ENCODE measurements at places on chromosomes 5 and 9.

DNA sequence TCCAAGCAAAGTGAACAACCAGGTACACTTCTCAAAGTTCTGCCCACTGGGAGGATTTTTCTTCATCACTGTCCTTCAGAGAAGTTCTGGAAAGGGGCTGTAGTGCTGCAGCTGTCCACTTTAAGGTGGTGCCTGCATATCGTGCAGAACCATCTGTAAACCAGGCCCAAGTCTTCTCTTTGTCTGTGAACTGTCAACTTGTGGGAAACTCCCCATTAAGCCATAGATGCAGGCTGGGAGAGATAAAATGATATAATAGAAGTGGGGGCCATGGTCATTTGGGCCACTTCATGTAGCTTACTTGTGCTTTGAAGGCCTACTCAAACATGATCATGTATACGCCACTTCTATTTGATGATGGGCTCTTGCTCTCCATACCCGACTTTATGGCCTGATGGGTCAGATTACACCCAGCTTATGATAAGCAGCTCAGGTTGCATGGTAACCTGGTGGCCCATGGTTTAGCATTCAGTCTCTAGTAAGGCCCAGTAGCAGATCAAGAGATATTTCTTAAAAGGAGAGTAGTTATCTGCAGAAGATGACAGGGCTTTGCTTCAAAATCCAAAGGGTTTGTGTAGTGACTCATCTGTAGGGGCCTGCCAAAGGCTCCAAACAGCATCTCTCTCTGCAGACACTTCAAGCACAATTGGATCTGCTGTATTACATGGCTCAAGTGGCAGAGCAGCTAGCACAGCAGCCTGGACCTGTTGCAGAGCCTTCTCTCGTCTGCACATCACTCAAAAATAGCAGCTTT, 15.7 kb upstream of the BTF3 start:
- DNase-seq, result no peak

DNA sequence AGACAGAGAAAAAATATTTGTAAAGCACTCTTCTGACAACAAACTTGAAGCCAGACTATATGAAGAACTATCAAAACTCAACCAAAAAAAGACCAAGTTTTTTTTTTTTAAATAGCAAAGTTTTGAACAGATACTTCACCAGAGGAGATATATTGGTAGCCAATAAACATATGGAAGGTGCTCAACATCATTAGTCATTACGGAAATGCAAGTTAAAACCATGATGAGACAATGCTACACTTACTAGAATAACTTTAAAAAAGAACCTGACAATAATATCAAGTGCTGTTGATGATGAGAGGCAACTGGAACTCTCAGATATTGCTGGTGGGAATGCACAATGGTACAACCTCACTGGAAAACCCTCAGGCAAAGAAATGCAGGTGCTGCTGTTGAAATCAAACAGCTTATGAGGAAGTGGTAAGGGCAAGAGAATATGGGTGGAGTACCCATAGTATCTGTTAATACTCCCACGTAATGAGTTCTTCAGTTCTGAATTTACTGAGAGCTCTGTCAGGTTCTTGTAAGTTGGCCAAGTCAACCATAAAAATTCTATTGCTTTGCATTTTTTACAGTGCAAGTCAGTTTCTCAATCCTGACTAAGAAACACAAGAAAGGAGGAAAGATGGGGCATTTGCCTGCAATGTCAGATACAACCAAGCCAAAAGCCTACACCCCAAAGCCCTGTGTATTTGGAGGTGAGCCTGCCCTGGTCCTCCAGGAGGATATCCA, 87.3 kb upstream of the GNAQ start:
- DNase-seq, result no peak

DNA sequence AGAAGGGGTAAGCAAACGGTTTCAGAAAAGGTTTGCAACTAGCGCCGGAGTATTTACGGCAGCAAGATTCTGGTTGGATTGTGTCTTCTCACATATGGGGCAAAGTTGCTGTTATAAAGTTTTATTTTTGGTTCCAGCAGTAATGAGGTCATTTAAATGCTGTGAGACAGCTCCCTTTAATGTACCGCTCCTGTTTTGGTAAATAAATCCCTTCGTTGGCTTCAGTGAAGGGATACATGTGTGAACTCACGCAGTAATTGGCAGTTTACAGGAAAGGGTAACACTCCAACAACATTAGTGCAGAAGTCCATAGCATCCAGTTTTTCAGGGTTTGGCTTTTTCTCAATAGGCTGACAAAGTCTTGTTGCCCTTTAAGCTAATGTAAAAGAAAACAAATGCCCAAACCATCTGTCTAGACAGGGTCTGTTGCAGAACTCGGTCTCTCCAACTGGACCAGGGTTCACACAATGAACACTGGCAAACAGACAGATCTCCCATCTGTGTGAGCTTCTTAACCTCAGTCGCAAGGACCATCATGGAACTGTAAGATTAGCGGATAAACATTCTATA, 184.0 kb downstream of the GOLPH3 start:
- no peak for DNase-seq

DNA sequence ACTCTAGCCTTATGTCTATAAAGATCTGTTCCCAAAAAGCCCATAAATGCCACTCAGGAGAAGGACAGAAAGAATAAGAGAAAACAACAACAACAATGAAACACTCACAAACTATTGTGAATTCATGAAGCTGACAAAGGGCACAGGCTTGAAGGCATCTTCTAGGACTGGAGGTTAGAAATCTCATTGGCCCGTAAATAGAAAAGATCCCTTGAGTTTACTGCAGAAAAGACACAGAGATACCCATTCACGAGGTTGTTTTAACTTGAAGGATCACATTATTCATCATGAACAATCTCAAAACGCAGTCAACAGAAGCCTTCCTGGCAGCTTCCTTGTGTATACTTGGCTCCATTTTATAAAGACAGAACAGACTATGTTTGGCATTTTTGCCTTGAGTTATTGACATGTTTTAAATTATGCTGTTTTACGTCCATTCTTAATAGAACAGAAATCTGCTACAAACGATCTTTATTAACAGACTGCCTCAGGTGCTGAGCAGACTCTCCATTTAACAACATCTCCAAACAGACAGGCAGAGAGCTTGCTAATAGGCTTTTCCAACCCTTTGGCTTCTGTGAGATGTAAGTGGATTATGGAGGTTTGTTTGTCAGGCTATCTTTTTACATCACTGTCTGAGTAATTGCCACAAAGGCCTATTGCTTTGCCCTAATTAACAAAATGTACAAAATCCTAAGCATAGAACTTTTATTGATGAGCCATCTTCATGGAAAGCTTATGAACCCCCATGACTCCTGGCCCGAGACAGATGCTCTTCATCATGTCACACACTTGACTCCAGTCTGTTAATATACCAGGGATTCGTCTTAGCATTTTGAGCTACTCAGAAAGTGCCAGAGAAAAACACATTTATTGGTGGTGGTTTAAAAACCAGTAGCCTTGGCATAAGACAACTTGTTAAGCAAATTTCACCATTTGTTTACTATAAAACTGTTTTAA, 735.3 kb upstream of the ZNF608 start:
- DNase-seq, result no peak

DNA sequence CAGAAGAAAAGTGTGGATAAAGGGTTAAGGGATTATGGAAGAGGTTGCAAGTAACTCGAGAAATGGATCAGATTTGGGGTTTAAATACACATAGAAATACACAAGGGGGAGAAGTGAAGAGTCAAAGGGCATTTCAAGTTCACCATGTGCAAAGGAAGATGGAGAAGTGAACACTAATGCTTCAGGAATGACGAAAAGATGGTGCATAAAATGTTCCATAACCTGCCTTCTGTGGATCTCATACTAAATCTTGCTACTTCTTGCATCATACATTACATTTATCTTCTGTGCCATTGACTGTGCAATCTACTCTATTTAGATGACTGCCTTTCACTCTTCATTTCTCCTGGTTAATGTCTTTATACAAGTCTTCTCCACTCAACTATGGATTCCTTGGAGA, 5.7 kb upstream of the SMC2 start:
- no peak for DNase-seq

GRCh38 chr5:153713943-153714342, 223.5 kb downstream of the GRIA1 start:
- DNase-seq, result no peak

GRCh38 chr5:11261241-11261640, 500.2 kb upstream of the DAP start:
- no peak for DNase-seq

DNA sequence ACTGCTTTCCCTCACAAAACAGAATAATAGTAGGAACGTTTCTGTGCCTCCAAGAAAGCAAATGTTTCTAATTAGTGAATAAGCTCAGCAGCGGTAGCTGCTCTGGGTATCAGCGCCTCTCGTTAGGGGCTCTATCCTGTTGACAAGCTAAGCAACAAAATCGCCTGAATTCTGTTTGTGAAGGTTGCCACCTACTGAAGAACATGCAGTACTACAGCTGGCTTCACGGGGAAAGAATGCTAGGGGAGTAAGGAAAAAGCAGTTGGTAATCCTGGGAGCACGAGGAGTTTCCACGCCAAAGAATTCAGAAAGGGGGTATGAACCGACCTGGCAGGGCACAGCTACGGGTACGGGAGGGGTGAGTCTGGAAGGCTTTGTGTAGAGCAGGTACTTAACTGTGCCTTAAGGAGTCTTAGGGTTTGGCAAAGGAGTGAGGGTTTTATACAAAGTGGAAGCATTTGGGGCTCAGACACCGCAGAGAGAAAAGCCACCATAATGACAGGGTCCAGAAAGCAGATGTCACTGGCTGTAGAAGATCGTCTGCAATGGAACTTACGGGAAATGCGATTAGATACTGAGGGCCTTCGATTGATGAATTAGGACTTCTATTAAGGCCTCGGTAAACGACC, 171.7 kb downstream of the TTC39B start:
- DNase-seq, result no peak

- no peak for DNase-seq
Measured at GRCh38 chr5:179120951-179121666, 60.9 kb downstream of the ZNF354C start.

DNA sequence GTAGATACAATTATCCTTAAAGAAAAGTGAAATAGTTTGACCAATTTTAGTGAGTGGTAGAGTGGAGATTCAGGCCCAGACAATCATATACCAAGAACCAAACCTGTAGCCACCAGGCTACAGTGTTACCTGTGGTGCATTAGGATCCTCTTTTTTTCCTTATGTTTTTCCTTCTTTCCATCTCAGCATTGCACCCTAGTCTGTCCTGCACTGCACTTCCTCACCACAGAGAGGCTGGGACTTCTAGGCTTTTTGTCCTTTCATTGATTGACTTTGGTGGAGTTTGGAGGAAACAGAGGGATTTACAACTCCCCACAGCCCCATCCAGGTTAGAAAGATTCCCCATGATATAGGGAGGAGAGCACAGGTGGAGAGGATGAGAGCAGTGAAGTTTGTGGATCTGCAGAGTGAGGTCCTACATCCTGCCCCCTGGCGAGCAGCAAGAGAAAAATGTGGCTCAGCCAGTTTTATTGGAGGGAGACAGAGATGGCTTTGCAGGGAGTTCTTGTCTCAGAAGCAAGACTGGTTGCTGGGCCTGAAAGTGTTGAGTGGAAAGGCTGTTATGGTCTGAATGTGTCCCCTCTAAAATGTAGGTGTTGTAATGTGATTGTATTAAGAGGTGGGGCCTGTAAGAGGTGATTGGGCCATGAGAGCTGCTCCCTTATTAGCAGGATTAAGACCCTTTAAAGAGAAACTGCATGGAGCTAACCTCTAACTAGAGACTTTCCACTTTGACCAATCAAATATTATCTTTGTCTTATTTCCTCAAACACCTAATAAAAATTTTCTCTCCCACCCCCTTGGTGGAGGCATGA, 36.2 kb downstream of the KIF4B start:
- no peak for DNase-seq

GRCh38 chr5:40575411-40575810, 104.3 kb upstream of the PTGER4 start:
- DNase-seq, result no peak
